Calu3 (cell line): ENCODE measurements at places on chromosomes 4 and X. TPM values are rescaled to one million over a fixed set of nuclear protein-coding genes. Genes with fewer than 3 reads are reported as not detected.

GRCh38 chr4:41285864-41286235, 29.1 kb downstream of the UCHL1 start:
- no peaks in the 10 kb centered on the region for H3K27me3 ChIP-seq
- peaks cover 6% of the 10 kb centered on the region for H3K36me3 ChIP-seq
- no peak for DNase-seq
- no peak overlapping the region for H3K27ac ChIP-seq

DNA sequence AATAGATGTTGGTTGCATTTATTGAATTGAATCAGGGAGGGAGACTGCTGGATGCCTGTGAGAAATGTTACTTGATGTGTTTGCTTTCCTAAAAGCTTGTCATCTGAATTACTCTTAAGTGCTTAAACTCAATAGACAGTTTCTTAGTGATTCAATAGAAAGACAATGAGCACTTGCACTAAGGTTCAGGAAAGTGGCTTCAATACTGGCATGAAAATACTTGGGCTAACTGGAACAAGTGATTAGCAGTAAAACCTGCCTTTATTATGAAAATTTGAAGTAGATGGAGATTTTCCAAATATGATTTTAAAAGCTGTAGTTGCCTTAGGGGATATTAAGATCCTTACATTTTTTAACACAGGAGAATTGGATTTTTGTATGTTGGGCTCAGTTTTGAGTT, 123.3 kb downstream of the RNF150 start:
- DNase-seq, result no peak
- no peak overlapping the region for H3K27ac ChIP-seq
- H3K4me3 ChIP-seq, result no peak overlapping the region
- H3K4me1 ChIP-seq, result no peaks in the 10 kb centered on the region
- H3K36me3 ChIP-seq, result no peaks in the 10 kb centered on the region
- peaks cover 9% of the 10 kb centered on the region for H3K27me3 ChIP-seq

DNA sequence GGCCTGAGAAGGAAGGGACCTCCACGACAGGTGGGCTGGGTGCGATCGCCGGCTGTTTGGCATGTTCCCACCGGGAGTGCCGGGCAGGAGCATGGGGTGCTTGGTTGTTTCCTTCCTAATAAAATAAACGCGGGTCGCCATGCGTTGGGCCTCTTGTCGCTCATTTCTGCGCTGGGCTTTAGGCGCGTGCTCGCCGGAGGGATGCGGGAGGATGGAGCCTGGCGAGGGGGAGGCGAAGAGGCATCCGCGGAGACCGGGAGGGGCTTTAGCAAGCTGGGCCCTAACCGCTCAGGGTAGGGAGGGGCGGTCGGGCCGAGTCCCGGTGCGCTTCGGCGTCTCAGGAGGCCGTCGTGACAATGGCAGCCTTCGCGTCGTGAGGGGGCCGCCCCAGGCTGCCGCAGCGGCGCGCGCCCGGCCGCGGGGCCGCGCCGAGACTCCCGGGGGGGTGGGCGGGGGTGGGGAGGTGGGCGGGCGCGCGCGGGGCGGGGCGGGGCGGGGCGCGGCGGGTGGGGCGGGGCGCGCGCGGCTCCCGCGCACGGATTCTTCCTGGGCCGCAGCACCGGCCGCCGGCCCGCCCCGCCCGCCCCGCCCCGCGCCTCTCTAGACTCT, 476 bp upstream of the GDI1 start:
- H3K27me3 ChIP-seq, result no peaks in the 10 kb centered on the region
- no peak overlapping the region for H3K27ac ChIP-seq
- no peaks in the 10 kb centered on the region for H3K4me1 ChIP-seq

Gene CLRN2
- total RNA-seq, result not detected in 2 replicates

Gene HS6ST2
- 40.2 and 40.7 TPM in 2 replicates for total RNA-seq

Gene CSAG3
- total RNA-seq, result not detected in 2 replicates

- H3K27me3 ChIP-seq, result no peaks in the 10 kb centered on the region
- no peak overlapping the region for H3K4me3 ChIP-seq
- H3K36me3 ChIP-seq, result no peaks in the 10 kb centered on the region
- H3K4me1 ChIP-seq, result no peaks in the 10 kb centered on the region
- H3K27ac ChIP-seq, result no peak overlapping the region
- no peak for DNase-seq
These were observed 111.6 kb upstream of the PPP3CA start for GRCh38 chr4:101458914-101459313.

GRCh38 chr4:20319825-20320612, 68.3 kb downstream of the SLIT2 start:
- no peak overlapping the region for H3K4me3 ChIP-seq
- no peak overlapping the region for H3K27ac ChIP-seq
- H3K36me3 ChIP-seq, result no peaks in the 10 kb centered on the region
- H3K27me3 ChIP-seq, result no peaks in the 10 kb centered on the region
- no peak for DNase-seq

GRCh38 chr4:8195841-8196458, 3.1 kb upstream of the SH3TC1 start:
- H3K27ac ChIP-seq, result no peak overlapping the region
- DNase-seq, result no peak
- no peak overlapping the region for H3K4me3 ChIP-seq
- peaks cover 33% of the 10 kb centered on the region for H3K4me1 ChIP-seq

GRCh38 chr4:718460-718859, 12.8 kb downstream of the PCGF3 start:
- no peaks in the 10 kb centered on the region for H3K27me3 ChIP-seq
- no peaks in the 10 kb centered on the region for H3K4me1 ChIP-seq
- DNase-seq, result no peak
- H3K27ac ChIP-seq, result no peak overlapping the region

Gene GPRIN3
- total RNA-seq, result 6.8 and 7.6 TPM in 2 replicates

GRCh38 chr4:4254199-4254598, 6.2 kb upstream of the TMEM128 start:
- peaks cover 21% of the 10 kb centered on the region for H3K27me3 ChIP-seq
- no peak overlapping the region for H3K4me3 ChIP-seq
- H3K27ac ChIP-seq, result no peak overlapping the region
- DNase-seq, result no peak
- peaks cover 2% of the 10 kb centered on the region for H3K36me3 ChIP-seq

Gene PNMA5
- total RNA-seq, result not detected in 2 replicates

DNA sequence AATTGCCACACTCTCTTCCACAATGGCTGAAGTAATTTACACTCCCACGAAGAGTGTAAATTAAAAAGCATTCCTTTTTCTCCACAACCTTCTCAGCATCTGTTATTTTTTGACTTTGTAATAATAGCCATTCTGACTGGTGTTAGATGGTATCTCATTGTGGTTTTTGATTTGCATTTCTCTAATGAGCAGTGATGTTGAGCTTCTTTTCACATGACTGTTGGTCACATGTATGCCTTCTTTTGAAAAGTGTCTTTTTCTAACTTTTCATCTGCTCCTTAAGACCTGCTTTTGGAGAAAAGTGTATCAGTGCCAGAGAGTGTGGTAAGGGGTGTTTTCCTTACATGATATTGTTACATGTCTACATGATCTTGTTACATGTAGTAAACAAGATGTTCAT, 25.7 kb downstream of the GUCY1A1 start:
- H3K27me3 ChIP-seq, result no peaks in the 10 kb centered on the region
- no peak overlapping the region for H3K27ac ChIP-seq
- DNase-seq, result no peak
- H3K4me1 ChIP-seq, result peaks cover 33% of the 10 kb centered on the region
- H3K36me3 ChIP-seq, result peaks cover under 1% of the 10 kb centered on the region
- no peak overlapping the region for H3K4me3 ChIP-seq

DNA sequence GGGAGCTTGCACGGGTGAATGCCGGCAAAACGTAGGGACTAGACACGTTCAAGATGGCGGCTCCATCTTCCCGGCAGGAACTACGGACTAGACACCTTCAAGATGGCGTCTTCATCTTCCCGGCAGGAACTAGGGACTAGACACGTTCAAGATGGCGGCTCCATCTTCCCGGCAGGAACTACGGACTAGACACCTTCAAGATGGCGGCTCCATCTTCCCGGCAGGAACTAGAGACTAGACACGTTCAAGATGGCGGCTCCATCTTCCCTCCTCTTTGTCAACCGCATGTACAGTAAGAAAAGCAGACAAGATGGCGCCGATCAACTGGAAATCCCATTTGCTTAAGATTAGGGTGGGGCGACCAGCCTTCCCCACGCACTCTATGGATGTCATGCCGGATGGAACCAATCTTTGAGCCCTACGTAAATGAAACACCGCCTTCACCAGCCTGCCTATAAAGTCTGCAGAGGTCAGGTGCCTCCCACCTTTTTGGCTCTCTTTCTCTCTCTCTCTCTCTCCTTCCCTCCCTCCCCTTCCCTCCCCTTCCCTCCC, 222.4 kb downstream of the CRLF2 start:
- H3K27me3 ChIP-seq, result no peaks in the 10 kb centered on the region
- H3K4me1 ChIP-seq, result no peaks in the 10 kb centered on the region
- DNase-seq, result no peak
- H3K36me3 ChIP-seq, result no peaks in the 10 kb centered on the region
- H3K27ac ChIP-seq, result no peak overlapping the region
- no peak overlapping the region for H3K4me3 ChIP-seq

Gene F9
- total RNA-seq, result not detected in 2 replicates

GRCh38 chr4:31045724-31046318, 325.7 kb downstream of the PCDH7 start:
- H3K4me3 ChIP-seq, result no peak overlapping the region
- no peaks in the 10 kb centered on the region for H3K36me3 ChIP-seq
- H3K4me1 ChIP-seq, result peaks cover 7% of the 10 kb centered on the region

Gene MUC7
- total RNA-seq, result not detected in 2 replicates

Gene PLS3
- 169 and 174 TPM in 2 replicates for total RNA-seq

Gene ZMAT1
- total RNA-seq, result 4.0 and 4.4 TPM in 2 replicates

GRCh38 chr4:112633477-112634235, 3.1 kb downstream of the ZGRF1 start:
- H3K36me3 ChIP-seq, result no peaks in the 10 kb centered on the region
- no peak overlapping the region for H3K27ac ChIP-seq
- DNase-seq, result no peak
- H3K4me3 ChIP-seq, result no peak overlapping the region
- H3K27me3 ChIP-seq, result no peaks in the 10 kb centered on the region
- no peaks in the 10 kb centered on the region for H3K4me1 ChIP-seq

GRCh38 chr4:107380836-107381438, 339.1 kb downstream of the PAPSS1 start:
- H3K4me3 ChIP-seq, result no peak overlapping the region
- H3K27me3 ChIP-seq, result no peaks in the 10 kb centered on the region
- DNase-seq, result no peak
- H3K27ac ChIP-seq, result no peak overlapping the region
- H3K36me3 ChIP-seq, result no peaks in the 10 kb centered on the region

GRCh38 chrX:149962859-149963757, 24.8 kb upstream of the EOLA2 start:
- H3K4me3 ChIP-seq, result no peak overlapping the region
- DNase-seq, result peak; percentile 55
- H3K27ac ChIP-seq, result peak overlapping the region; percentile 40
- no peaks in the 10 kb centered on the region for H3K36me3 ChIP-seq

DNA sequence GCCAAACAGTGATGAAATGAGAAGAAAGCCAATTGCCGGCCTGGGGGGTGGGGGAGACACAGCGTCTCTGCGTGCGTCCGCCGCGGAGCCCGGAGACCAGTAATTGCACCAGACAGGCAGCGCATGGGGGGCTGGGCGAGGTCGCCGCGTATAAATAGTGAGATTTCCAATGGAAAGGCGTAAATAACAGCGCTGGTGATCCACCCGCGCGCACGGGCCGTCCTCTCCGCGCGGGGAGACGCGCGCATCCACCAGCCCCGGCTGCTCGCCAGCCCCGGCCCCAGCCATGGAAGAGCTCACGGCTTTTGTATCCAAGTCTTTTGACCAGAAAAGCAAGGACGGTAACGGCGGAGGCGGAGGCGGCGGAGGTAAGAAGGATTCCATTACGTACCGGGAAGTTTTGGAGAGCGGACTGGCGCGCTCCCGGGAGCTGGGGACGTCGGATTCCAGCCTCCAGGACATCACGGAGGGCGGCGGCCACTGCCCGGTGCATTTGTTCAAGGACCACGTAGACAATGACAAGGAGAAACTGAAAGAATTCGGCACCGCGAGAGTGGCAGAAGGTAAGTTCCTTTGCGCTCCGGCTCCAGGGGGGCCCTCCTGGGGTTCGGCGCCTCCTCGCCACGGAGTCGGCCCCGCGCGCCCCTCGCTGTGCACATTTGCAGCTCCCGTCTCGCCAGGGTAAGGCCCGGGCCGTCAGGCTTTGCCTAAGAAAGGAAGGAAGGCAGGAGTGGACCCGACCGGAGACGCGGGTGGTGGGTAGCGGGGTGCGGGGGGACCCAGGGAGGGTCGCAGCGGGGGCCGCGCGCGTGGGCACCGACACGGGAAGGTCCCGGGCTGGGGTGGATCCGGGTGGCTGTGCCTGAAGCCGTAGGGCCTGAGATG, at the start of gene SHOX:
TSS of gene SHOX (plus strand) at position 180 of the 885 bp plus-strand sequence. CDS start at position 287, 107 bp downstream.
- no peaks in the 10 kb centered on the region for H3K4me1 ChIP-seq
- H3K27me3 ChIP-seq, result no peaks in the 10 kb centered on the region
- H3K4me3 ChIP-seq, result no peak within 1 kb of the TSS
- DNase-seq, result no peak
- no peak within 1 kb of the TSS for H3K27ac ChIP-seq

Gene NUDT11
- 1.3 and 1.4 TPM in 2 replicates for total RNA-seq

DNA sequence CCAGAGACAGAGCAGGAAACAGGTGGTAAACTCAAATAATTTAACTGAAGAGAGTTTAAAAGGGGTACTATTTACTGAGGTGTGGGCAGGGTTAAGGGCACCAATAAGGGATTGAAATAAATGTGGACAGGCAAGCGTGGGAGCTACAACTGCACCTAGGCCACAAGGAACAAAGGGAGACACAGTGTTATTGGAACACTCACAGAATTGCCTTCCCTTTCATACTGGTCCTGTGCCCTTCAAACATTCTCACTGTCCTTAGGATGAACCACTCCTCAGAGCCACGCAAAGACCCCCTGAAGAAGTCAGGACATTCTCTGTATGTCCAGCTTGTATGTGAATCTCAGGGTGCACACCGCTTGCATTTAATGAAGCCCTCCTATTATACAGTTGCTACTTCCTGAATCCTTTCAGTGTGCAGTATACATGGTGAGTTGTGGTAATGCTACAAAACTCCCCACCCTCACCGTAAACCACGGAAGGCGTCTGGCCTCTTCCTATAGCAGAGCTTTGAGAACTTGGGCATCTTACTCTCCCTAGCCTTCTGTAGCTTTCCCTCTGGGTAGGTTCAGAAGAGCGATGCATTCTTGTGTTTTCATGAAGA, 9.6 kb upstream of the MRPL1 start:
- no peak for DNase-seq
- no peaks in the 10 kb centered on the region for H3K4me1 ChIP-seq
- no peaks in the 10 kb centered on the region for H3K27me3 ChIP-seq
- no peak overlapping the region for H3K4me3 ChIP-seq

DNA sequence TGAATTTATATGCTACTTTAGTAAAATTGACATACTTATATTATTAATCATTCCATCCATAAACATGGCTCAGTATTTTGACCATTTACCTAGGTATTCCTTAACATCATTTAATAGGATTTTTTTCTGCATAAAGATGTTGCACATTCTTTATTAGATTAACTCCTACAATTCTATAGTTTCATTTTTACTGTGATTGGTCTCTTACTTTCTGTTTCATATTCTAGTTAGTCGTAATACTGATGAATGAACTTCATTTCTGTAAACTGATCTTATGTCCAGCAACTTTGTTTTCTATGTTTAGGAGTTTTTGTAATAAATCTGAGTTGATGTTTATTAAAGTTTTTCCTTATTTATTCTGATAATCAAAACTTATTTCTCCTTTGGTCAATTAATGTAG, 278.2 kb upstream of the CXXC4 start:
- H3K27ac ChIP-seq, result no peak overlapping the region
- no peak for DNase-seq
- H3K4me3 ChIP-seq, result no peak overlapping the region
- H3K27me3 ChIP-seq, result no peaks in the 10 kb centered on the region

Gene FAAH2
- 9.1 and 10.3 TPM in 2 replicates for total RNA-seq
